Kidney (tissue), 22 donors: ENCODE measurements at places on chromosomes 13 and 19. TPM values are rescaled to one million over a fixed set of nuclear protein-coding genes. Genes with fewer than 3 reads are reported as not detected.

The KIR3DL2 gene
- 0.13 TPM for total RNA-seq

The DMKN gene
- 150 TPM for total RNA-seq

The ALDH16A1 gene
- total RNA-seq = 31.8 TPM

GRCh38 chr13:94959626-94960025, 247.3 kb upstream of the SOX21 start:
- DNase-seq = no peak

The CEACAM19 gene
- 5.1 TPM for total RNA-seq

The CLEC4G gene
- total RNA-seq = 0.72 TPM

DNA sequence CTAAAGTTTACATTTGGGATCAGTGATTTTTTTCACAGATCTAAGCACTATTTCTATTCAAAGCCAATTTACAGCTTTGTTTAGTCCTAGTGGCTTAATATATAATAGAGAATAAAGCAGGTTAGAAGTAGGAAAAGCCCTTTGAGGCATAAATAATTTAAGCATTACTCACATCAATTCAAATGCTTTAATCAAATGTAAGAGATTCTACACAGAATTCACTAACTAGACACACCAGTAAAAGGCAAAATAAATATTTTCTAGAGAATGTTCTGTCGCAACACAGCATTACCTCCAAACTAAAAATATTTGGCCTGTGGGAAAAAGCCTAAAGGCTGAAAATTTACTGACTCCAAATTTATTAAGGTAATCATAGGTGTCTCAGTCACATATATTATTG, 31.3 kb downstream of the KCTD12 start:
- DNase-seq = no peak

GRCh38 chr13:98447881-98448641, 128.8 kb downstream of the STK24 start:
- peak; percentile 82 for DNase-seq

GRCh38 chr19:22622020-22622419, 12.1 kb upstream of the ZNF492 start:
- DNase-seq = no peak

- DNase-seq = peak; percentile 59
These were observed 23.7 kb downstream of the SLC6A16 start for GRCh38 chr19:49301165-49301865.

The KASH5 gene
- not detected for total RNA-seq

GRCh38 chr19:5927441-5927821, 13.4 kb downstream of the CAPS start:
- no peak for DNase-seq

- DNase-seq = no peak
These were observed 586.8 kb downstream of the TBC1D4 start for GRCh38 chr13:74895042-74895796.

The PRR36 gene
- total RNA-seq = 4.2 TPM

- DNase-seq = no peak
These were observed 19.5 kb downstream of the CHERP start for GRCh38 chr19:16522559-16523377.

The COMP gene
- total RNA-seq = 33.2 TPM

- no peak for DNase-seq
These were observed 23.1 kb upstream of the INTS6 start for GRCh38 chr13:51475727-51476501.

DNA sequence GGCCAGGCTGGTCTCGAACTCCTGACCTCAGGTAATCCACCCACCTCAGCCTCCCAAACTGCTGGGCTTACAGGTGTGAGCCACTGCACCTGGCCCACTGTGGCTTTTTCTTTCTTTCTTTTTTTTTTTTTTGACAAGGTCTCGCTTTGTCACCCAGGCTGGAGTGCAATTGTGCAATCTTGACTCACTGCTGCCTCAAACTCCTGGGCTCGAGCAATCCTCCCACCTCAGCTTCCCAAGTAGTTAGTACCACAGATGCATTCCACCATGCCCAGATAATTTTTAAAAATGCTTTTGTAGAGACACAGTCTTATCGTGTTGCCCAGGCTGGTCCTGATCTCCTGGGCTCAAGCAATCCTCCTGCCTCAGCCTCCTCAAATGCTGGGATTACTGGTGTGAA, 12.1 kb upstream of the FCGBP start:
- DNase-seq = no peak

- DNase-seq = no peak
These were observed 175.0 kb downstream of the PTPRS start for GRCh38 chr19:5165697-5166019.

DNA sequence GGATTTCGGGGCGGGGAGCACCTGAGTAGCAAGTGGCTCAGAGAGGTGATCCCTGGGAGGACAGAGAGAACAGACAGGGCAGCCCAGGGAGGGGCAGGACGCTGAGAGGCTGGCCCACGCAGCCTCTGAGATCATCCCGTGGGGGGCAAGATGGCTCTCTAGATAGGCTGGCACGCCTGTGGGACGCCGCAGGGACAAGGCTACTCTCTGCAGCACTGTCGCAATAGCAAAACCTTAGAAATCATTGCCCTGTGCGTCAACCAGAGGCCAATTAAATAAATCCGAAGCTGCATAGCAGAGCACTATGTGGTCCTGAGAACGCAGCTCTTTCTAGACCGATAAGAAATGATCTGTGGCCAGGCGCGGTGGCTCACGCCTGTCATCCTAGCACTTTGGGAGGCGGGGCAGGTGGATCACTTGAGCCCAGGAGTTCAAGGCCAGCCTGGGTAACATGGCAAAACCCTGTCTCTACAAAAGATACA, 5.1 kb downstream of the PEX11G start:
- no peak for DNase-seq

The UPK1A gene
- total RNA-seq = not detected

DNA sequence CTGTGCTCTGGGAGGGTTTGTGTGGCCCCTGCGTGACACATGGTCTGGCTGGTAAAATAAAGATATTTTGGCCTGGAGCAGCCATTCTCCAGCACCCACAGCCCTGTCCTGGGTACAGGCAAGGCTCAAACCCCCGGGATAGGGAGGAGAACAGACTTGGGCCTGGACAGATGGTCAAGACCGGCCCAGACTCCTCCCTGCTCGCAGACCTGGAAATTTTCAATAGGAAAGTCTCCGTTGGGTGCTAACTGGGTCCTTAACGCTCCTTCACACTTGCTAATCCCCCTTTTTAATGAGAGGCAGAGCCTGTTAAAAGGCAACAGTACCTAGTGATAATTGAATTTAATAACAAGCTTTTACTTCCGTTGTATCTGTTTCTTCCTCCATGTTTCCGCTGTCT, 2.5 kb downstream of the PALM start:
- no peak for DNase-seq

- no peak for DNase-seq
These were observed 1.0 kb downstream of the CDC16 start for GRCh38 chr13:114235697-114236096.

DNA sequence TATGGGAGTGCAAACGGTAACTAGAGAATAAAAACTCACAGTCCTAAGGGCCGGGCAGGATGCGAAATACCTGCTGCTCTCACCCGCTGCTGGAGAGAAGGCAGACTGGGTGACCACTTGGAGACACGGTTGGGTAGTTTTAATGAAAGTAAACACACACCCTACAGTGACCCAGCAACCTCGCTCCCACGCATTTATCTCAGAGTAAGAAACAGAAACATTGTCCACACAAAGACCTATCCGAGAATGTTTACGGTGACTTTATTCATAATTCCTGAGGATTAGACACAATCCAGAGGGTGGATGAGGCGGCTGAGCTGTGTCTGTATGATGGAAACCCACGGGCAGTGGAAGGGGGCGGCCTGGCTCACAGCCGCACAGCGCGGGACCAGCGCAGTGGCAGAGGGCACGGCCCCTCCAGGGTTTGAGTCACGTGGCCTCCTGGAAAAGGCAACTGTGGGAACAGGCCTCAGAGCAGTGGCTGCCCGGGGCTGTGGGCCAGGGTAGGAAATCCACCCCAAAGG, 73.5 kb upstream of the C13orf46 start:
- DNase-seq = peak; percentile 89

The ACTN4 gene
- total RNA-seq = 606 TPM

DNA sequence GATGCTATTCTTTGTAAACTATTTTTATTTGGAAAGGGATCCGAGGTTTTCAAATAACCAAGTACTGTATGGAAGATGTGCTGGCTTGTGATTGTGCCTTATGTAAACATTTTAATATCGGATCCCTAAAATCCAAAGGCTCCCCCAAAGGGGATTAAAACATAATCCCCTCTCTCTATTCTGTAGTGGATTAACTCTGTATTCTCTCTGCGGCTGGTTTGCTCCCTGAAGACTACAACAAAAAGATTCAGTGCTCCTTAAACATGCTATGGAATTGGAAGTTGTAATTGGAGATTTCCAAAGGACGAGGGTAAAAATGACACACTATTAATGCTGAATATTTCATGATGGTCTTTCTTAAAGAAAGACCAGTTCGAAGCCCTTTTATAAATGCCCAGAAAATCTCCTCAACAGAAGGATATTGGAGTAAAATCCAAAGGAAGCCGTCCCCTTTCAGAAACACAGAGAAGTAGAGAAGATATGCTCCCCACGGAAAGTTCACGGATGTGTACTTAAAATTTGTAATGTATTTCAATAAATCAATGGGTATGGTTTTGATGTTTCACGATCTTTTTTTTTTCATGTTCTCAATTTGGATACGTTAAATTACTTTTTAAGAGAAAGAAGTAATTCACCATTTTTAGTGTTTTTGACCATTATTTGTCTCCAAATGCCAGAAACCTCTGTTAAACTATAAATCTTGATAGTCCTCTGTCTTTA, 6.5 kb downstream of the MAB21L1 start:
- no peak for DNase-seq
